ENCODE measurements at places on chromosomes 6 and 20.

GRCh38 chr20:61603715-61604114 lies 351.7 kb downstream of the CDH4 start:
- DNase-seq: no peak

- DNase-seq: no peak
Measured at GRCh38 chr6:110689275-110689935, 125.9 kb downstream of the CDK19 start.

- DNase-seq: no peak
Measured at GRCh38 chr6:8194490-8194889, 92.1 kb upstream of the EEF1E1 start.

GRCh38 chr6:7052443-7053011 lies 55.2 kb upstream of the RREB1 start:
- DNase-seq: peak; percentile 58

DNA sequence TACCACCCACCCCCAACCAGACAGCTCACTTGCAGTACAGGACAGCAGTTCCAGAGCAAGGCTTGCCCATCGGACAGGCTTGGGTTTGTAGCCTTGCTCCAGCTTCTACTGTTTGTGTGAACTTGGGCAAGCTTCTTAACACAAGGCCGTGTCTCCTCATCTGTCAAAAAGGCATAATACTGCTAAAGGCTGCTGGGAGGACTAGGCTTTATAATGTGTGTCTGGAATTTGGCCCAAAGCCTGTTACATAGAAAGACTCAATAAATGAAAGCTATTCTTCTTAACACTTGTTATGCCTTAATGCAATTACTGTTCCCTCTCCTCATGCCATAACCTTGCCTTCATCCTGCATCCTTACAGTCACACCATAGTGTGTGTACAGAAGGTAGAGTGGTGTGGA lies 43.4 kb downstream of the LYRM4 start:
- DNase-seq: no peak

GRCh38 chr6:35363293-35363750 lies 21.0 kb downstream of the PPARD start:
- DNase-seq: no peak

DNA sequence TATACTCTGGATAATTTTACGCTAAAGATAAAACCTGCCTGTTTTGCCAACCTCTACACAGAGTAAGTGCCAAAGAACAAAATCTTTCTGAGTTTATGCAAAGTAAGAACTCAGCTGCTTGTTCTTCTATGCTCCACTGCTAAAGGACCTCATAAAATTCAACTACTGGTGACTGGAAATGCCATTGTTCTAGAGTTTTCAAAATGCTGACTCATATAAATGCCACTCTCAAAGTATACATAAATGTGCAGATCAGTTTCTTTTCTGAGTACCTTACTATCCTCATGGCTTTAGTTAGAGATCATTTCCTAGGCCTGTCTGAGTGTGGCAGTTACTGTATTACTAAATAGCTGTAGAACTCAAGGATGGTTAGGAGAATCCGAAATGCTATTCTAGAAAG lies 45.6 kb downstream of the LYRM4 start:
- DNase-seq: no peak

DNA sequence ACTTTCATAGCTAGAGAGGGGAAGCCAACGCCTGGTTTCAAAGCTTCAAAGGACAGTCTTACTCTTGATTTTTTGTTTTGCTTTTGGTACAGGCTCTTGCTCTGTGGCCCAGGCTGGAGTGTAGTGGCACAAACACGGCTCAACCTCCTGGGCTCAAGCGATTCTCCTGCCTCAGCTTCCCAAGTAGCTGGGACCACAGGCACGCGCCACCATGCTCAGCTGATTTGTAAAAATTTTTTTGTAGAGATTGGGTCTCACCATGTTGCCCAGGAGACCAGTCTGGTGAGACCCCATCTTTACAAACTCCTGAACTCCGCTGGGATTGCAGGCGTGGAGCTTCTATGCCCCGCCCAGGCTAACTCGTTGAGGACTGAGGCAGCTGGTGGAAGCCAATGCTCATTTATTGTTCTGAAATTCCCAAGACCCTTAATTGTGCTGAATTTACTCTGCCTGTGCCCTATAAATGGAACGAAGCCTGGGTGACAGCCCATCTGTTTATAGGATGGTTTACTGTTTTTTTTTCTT lies 18.0 kb downstream of the SRSF3 start:
- no peak for DNase-seq

DNA sequence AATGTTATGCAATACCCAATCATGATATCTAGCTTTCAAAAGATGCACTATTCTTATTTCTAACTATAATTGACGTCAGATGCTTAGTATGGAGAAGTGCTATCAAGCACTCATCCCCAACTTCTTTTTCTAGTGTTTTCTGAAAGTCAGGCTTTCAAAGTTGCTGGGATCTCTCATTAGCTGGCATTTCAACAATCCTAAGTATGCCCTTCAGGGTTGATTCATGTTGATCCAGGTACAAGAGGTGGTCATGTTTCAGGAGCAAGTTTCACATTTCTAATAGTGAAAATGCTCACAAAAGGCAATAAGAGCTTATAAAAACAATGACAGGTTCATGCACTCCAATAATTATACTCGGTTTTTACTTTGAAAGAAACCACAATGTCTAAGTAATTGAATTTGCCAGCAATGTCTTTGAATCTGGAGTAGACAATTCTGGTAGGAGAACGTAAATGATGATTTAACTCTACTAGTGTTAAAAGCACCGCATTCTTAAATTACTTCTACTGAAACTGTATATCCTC lies 193.7 kb upstream of the KHDRBS2 start:
- DNase-seq: no peak

DNA sequence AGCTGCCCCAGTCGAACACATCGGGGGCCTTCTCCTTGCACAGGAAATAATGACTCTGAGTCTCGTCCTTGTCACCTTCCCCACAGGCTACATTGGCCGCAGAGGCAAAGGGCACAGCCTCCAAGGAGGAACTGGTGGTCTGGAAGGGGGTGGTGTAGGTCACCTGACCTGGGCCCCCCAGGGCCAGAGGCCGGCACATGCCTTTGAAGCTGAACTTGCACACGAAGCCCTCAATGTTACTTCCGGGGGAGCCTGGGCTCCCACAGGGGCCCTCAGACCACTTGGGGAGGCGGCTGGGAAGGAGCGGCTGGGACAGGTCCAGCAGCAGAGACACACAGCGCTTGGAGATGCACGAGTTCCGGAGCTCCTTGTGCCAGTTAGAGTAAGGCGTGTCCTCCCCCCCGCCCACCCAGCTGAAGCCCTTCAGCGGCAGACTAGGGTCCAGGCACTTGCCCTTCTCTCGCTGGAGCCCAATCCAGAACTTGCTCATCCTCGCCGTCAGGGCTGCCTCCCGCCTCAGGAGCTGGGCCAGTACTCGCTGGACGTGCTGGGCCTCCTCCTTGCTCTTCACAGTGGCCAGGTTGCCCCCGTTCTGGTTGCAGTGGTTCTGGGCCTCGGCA lies 578 bp downstream of the CD93 start:
- peak; percentile 22 for DNase-seq

DNA sequence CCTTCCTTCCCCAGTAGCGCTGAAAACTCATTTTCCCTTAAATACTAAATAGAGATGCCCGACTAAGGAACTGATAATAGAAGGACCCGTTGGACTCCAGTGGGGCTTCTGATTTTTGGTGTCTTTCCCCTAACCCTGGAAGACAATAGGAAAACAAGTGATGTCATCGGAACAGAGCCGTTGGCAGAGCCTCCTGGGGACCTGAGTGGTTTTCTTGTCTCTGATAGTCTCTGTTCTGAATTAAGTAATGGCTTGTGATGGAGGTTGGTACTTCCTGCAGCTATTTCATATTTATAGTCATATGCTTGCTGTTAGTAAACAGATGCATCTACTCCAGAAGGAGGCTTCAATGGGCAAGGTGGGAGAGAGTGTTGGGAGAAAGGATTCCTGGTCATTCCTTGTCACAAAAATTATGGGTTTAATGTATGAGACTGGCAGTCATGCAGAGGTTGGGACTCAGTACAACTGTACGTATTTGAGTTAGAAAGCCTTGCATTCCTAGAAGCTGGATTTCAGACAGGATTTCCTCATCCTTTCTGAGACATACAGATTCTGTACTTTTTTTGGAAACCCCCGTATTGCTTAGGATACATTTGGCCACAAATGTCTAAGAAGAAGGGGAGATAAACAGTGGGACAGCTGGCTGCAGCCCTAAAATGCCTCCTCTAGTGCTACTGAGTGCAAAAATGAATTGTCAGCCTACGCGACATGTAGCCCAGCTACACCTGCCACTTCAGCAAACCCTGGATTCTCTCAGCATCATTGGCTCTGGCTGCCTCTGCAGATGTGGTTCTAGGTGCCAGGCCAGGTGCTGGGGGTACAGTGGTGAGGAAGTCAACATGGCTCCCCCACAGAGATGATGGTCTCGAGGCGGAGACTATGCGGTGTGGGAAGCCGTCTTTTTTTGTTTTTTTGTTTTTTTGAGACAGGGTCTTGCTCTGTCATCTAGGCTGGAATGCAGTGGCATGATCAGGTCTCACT lies 38.1 kb downstream of the CDS2 start:
- DNase-seq: no peak

DNA sequence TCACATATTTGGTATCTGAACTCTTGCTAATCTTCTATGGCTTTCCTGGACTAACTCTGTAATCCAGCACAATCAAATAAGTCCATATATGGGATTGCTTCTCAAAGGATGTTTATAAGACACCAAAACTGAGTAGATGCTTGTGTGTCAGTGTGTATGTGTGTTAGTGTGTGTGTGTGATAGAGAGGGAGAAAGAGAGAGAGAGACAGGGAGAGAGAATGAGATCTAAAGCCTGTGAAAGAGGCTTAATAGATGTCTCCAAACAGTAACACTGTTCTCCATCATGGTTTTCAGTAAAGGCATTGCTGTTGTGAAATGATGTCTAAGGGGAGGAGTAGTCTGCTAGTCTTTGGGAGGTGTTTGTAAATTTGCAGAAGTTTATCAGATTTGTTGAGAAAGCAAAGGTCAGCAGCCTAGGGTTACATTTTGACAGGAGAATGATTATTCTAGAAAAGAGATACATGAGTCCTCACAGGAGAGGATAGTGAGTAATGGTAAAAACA lies 73.9 kb upstream of the MLIP start:
- DNase-seq: no peak

- DNase-seq: no peak
Measured at GRCh38 chr20:50130995-50131394, 18.0 kb upstream of the UBE2V1 start.

GRCh38 chr20:23350904-23351838 lies 580 bp downstream of the NXT1 start:
- DNase-seq: peak; percentile 46

GRCh38 chr6:57021086-57021720 lies 25.3 kb upstream of the KIAA1586 start:
- DNase-seq: peak; percentile 61
